ENCODE measurements at places on chromosomes 12 and 14.
A peak's percentile ranks its signal among the peaks of the same experiment; 100 is the strongest.

GRCh38 chr12:3315201-3315661 lies 175.8 kb upstream of the PRMT8 start:
- no peak for DNase-seq

DNA sequence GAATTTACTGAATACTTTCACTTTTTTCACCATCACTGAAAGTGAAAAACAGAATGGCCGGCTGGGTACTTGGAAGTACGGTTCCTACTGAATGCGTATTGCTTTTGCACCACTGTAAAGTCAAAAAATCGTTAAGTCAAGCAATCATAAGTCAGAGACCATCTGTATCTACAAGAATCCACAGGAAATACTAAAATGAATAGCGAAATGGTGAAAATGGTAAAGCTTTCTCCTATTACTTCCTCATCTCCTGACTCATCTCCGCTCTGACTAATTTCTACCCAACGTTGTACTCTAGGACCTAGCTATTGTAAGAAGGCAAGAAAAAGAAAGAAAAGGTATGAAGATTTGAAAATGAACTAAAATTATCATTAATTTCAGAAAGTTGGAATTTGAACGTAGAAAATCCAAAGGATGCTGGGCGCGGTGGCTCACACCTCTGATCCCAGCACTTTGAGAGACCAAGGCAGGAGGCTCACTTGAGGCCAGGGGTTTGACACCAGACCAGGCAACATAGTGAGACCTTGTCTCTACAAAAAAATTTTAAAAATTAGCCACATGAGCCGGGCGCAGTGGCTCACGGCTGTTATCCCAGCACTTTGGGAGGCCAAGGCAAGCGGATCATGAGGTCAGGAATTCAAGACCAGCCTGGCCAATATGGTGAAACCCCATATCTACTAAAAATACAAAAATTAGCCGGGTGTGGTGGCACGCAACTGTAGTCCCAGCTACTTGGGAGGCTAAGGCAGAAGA lies 5.3 kb upstream of the CDCA4 start:
- DNase-seq = peak; percentile 81

DNA sequence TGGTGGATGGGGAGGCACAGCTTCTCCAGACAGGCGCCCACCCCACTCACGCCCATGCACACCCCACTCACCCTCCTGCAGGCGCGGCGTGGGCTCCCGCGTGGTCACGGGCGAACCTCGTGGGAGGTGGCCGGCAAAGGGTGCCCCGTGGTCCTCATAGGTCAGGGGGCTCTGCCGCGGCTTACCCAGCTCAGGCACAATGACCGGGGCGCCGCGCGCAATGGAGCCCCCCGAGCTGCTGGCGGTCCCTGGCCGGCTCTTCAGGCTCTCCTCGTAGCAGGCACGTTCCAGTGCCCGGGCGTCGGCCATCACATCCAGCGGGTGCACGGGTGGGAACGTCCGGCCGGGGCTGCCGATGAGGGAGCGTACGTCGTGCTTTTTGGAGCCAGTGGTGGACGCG lies 49.6 kb downstream of the RFLNA start:
- no peak for DNase-seq

DNA sequence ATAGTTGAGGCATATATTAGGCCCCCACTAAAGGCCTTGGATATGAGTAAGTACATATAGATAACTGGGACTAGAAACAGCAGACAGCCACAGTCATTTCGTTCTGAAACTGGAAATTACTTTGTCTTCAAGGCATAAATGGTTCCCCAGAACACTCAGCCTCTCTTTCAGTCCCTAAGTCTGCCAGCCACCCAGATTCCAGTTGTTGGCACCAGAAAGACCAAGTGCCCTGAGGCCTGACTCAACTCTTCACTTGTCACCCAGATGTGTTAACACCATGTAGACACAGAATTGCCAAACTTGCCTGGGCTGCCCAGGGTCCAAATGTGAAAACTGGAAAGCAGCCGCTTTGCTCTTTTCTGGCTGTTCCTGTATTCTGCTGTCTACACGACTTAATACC lies 3.0 kb upstream of the LGALS3 start:
- DNase-seq = peak; percentile 58

GRCh38 chr12:56420411-56420810 lies 28.8 kb downstream of the TIMELESS start:
- no peak for DNase-seq

DNA sequence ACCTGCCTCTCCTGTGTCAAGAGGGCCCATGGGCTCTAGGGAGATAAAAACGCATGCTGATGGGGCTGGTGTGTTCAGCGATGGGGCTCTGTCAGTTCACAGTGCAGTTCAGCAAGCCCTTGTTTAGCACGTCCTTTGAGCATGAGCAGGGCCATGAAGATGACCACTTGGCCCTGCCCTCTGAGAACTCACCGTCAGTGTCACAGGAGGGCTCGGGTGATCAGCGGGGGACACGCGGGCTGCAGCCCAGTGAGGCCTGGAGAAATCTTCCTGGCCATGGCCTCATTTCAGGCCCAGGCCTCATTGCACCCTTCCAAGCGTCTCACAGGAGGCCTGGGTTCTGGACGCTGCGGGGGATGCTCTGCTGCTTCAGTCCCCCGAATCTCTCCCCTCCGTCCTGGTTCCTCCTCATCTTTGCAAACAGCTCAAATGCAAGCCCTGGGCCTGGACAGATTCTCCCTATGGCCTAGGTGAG lies 181.6 kb downstream of the ADGRD1 start:
- no peak for DNase-seq

- peak; percentile 42 for DNase-seq
Measured at GRCh38 chr14:71021347-71022011, 114.2 kb downstream of the PCNX1 start.

DNA sequence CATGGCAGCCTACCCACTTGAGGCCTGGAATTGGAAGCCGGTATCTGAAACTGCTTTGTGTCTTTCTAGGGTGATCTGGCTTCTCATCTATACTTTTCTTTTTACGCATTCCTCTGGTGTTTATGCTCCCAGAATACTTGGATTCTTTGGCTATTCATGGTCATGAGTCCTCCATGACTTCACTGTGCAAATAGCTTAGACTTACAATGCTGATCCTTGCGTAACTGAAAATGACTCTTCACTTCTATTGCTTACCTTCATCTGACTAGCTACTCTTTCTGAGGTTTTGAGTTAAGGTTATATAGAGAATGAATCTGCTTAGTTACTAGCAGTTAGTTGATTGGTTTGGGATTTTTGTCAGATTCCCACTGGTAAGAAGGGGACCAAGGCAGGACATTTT lies 121.7 kb upstream of the NOVA1 start:
- no peak for DNase-seq

DNA sequence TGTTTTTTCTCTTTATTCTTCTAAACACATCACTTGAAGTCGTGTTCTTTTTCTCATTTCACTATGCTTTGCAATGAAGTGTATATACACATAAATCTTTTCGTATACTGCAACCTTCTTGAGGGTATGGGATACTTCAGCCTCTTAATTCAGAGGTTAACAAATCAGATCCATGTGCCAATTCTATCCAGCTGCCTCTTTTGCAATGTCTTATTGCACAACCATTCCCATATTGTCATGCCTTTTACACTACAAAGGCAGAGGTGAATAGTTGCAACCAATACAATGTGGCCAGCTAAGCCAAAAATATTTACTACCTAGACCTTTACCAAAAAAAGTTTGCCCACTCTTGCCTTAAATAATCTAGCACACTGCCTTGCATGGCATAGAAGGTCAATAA lies 224.5 kb upstream of the FOXG1 start:
- no peak for DNase-seq

DNA sequence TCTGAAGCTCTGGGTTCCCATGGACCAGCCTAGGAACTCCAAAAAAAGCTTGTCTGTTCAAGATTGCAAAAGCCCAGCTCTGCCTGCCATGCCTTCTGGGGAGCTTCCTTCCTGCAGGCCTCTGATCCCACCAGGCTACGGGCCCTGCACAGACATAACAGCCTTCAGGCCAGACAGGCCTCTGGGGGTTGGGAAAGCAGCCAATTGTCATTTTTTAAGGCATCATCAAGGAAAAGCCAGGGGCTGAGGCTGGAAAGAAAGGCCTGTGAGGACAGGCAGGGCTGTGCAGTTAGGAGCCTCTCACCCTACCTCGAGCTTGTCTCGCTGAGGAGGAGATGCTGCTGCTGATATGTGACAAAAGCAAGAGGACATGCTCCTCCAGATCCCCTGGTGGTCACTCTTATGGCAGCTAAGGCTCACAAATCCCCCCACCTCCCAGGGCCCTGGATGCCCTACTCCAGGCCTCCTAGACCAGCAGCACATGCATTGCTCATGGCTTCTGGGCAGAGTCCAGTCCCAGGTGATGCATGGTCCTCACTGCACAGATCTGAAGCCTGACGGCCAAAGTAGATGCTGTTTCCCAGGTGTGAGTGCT lies 2.9 kb downstream of the TMEM229B start:
- no peak for DNase-seq

DNA sequence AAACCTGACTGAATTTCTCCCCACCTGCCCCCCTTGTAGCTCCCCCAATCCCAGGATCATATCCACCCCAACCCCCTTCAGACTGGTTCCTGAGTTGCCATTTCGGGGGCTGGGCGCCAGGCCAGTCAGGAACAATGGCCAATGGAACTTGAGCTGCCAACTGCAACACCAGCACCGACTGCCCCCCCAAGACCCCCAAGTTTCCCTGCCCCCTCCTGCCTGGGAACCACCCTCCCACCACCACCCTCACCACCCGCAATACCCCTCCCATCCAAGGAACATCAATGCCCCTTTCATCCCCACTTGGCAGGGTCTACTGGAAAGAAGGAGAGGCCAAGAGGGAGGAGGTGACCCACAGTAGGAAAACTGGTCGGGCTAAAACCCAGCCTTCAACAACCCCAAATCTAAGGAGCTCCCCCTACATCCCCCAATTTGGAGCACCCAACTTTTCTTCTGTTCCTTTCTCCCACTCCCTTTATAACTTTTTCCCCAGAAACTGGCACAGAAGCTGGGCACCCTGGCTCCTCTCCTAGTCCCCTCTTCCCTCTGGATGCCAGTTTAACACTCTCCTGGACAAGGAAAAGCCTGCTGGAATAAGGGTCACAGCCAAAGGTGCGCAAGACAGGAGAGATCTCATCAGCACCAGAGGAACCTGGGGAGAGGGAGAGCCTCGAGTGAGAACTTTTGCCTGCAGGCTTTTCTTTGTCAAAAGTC lies 1.6 kb upstream of the NDRG2 start:
- DNase-seq = no peak

GRCh38 chr12:112514926-112515642 lies 96.3 kb downstream of the PTPN11 start:
- peak; percentile 30 for DNase-seq

DNA sequence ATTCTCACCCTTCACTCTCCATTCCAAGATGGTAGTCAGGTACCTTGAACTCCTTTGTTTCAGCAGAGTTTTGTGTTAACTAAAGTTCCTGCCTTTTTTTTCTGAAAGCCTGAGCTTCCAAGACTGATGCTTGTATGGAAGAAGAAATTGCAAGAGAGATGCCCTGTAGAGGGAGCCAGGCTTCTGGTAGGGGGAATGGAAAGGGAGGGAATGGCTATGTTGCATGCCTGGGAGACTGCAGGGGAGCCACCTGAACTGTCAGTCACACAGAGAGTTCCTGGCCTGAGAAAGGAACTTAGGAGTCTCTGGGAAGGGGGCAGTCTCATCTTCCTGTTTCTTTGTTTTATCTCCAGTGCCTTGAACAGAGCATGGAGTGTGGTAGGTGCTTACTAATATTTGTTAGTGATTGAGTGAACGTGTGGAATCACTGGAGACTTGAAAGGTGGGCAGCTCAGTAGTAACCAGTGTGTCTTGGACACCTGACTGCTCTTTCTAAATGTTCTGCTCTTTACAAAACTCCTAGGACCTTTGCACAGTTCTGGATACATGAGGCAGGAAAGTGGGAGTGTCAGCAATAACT lies 132.2 kb downstream of the ANO4 start:
- DNase-seq = no peak

GRCh38 chr12:6461401-6462233 lies 8.9 kb downstream of the VAMP1 start:
- DNase-seq = peak; percentile 91

GRCh38 chr14:67010602-67011001 lies 178.6 kb upstream of the GARIN2 start:
- DNase-seq = no peak

DNA sequence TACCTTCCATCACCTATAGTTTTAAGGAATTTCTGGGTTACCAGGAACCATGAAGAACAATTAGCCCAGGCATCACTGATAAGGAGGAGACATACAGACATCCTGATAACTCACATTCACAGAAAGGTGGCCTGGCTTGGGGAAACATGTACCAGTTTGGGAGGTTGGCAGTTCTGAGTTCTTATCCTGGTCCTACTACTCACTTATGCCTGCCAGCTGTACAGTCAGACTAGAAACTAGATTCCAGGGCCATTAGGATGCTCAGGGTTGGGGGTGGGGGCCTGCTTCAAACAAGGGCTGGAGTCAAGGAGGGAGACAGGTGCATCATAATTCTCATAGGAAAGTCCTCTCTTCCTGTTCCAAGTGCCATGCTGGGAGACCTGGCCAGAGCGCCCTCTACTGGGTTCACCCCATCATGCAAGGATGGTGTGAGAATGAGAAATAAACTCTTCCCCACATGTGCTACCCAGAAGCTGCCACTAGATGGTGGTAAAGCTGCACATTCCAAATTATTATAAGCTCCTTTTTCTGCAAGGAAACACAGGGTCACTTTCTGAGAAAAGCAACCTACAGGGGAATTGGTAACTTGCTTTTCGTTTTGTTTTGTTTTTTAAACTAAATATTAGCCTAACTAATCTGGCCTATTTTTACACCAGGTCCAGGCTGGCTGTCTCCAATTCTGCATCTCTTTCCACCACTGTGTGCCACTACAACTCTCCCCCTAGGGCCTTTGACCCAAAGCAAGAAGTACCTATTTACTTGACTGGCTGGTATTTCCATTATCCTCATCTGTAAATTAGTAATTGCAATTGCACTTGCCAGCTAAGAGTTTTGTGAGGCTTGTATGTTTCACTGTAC lies 14.5 kb downstream of the OAS2 start:
- peak; percentile 74 for DNase-seq

DNA sequence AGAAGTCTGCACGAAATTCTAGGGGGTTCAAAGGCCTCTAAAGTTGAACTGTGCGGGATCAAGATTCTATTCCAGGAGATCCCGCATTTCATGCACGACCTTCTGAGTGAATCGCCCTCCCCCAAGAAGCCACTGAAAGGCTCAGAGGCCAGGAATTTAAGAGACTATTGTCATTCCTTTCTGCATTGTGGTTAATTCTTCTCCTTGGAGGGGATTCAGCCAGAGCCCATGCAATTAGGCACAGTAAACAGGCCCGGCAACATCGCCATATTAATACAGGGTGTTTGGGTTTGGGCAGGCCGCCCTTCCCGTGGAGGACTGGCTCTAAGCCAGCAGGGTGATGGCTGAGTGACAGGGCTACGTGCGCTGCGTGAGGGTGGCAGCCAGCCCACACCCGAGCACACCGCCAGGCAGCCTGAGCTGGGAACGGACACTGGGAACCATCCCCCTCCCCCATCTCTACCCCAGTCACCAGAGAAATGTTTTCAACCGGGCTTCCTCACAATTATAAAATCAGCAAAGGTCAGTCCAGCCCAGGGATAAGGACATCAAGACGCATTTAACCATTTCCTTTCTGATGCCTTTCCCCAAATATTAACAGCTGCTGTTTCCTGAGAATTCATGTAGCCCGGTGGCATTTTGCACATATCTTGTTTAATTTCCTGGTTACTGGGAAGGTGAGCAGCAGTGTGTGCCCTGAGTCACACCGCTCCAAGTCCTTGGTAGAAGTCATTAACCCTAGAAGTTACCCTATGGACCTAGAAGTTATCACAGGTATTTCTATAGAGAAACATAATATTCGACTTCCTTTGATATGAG lies 12.5 kb downstream of the EGLN3 start:
- DNase-seq = no peak
